ENCODE measurements at places on chromosomes 11 and 22. TPM values are rescaled to one million over a fixed set of nuclear protein-coding genes. Genes with fewer than 3 reads are reported as not detected.

Gene JHY
- total RNA-seq = 3.5 TPM

Gene TRIM77
- total RNA-seq = not detected

Gene KLHDC7B
- not detected for total RNA-seq

Gene APOL5
- total RNA-seq = not detected

Gene TRIM48
- not detected for total RNA-seq

Gene HEPN1
- not detected for total RNA-seq

Gene VPREB1
- not detected for total RNA-seq

Gene BUD13
- total RNA-seq = 10.5 TPM

Gene TIGD3
- 0.86 TPM for total RNA-seq

Data from A549 treated with RU486 at 1 μM for 4 hours (cell line).